Fibroblast of upper back skin (primary cell): ENCODE measurements at places on chromosomes 5 and 9.
A peak's percentile ranks its signal among the peaks of the same experiment; 100 is the strongest.

- DNase-seq = no peak
These were observed 32.5 kb upstream of the MYORG start for GRCh38 chr9:34409154-34409553.

DNA sequence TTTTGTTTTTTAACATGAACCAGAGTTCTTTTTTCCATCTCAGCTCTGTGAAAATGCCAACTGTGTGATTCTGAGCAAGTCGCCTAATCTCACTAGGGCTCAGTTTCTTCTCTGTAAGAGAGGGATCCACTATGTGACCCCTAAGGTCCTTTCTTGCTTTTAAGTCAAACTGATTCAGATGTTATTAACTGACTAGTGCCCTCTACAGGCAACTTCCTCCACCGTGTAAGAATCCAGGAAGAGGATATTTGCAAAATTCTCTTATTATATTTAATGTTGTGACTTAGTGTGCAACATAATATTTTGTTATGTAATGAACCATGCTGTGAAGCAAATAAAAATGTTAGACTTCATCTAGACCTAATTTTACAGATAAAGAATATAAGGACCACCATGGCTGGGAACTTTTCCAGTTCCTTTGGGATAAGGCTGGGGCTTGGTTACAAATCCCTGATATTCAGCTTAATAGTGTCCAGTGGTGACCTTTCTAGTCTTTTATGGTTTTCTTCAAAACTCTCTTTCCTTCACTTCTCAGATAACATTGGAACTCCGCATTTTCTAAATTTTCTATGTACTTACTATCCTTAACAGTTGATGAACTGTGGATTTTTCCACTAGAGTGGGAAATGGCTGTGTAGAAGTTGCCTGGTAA lies 244.7 kb downstream of the PIK3R1 start:
- DNase-seq = peak; percentile 53

DNA sequence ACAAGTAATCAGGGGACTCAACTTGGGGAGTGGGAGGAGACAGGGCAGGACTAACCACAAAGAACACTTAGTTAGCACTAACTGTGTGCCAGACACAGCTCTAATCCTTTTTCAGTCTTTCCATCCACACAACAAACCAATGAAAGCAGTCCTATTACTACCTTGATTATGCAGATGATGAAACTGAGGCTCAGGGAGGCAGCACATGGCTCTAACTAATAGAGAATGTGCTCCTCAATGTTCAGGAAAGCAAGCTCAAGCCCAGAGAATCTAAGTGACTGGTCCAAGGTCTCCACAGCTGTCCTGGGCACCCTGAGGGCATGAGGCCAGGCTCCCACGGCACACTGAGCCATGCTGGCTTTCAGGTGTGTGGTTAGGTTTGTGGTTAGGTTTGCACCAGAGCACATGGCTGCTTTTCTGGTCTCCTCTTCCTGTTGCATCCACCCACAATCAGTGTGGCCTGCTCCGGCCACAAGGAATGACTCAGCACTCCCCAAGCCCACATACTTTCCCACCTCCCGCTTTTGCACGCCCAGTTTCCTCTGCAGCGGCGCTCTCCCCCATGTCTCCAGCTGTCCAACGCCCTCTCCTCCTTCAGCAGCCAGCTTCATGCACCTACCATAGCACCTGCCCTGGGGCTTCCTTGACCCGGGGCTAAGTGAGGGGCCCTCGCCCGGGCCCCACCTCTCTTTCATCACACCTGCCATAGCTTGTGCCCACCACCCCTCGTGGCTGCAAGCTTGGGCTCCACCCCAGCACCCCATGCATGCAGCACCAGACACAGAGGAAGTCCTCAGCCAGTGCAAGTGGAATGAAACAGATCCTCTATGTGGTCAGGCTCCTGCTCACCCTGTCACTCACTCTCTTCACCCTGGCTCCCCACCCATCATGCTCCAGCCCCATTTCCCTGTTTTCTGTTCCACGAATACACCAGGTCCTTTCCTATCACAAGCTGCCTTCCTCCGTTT lies 133.1 kb downstream of the GABBR2 start:
- peak; percentile 53 for DNase-seq

GRCh38 chr9:5089737-5090136 lies 95.7 kb downstream of the INSL6 start:
- DNase-seq = no peak

DNA sequence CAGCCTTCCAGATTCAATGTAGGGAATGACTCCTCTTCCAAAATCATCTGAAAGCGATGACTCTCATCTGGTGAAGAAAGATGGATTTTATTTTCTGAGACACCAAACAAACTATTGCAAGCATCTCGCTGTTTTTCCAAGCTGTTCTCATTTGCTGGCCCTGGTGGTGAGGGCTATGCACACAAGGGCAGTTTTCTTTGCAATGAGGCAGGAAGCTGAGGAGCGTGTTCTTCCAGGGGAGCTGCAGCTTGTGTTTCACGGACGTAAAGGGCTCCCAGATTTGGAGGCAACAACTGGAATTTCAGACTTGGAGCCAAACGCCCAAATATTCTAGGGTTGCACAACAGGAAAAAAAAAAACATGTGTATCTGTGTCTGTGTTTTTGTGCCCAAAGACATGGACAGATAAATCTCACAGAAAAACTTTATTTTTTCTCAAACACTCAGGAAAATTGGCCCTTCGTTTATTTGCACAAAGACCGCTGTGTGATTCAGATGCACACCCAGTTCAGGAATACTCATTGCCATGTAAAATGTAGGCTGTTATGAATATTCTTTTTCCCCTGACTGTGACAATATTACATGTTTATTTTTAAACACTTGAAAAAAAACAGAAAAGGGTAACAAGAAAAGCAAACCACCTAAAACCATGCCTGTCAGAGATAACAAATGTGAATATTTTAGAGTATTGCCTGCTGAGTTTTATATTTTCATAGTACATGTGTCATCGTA lies 151.3 kb downstream of the GAS1 start:
- DNase-seq = peak; percentile 95

- DNase-seq = no peak
These were observed 48.9 kb downstream of the AHRR start for GRCh38 chr5:370311-370958.

DNA sequence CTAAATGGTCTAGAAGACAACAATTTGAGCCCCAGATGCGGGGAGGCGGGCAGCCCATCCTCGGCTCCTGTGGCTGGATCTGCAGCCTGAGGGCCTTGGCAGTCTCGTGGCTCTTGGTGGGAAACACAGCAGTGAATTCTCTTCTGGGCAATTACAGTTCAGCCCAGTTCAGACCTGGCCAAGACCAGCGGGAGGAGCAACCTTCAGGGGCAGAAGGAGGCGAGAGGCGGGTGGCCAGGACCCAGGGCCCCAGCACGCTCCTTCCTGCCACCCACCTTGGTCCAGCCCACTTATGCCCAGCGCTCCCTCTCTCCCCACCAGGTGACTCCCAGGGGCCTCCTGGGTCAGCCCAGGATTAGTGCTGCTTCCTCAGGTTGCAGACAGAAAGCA lies 7.8 kb downstream of the MYMK start:
- no peak for DNase-seq

- no peak for DNase-seq
These were observed 7.3 kb upstream of the RXRA start for GRCh38 chr9:134318941-134319305.

DNA sequence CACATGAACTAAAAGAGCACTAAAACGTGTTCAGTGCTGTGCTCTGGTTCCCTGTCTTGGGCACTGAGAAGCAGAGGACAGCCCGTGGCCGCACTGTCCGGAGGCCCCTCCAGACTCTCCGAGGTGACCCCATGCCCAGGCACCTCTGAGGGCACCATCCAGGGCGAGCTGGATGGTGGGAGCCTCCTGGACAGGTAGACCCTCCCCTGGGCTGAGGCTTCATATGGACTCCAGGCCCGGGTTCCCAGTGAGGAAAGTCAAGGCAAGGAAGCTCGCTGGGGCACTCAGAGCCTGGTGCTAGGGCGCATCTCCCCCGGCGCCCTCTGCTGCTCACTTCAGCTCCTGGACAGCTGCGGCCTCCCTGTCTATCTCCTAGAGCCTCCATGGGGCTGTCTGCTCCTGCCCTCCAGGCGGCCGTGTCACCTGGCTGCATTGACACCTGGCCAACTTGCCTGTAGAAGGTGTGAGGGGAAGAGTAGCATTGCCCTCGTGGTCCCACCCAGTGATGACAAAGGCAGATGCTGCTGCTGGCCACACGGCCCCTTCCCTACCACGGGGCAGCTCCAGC lies 178.2 kb upstream of the IRX1 start:
- DNase-seq = no peak
